ENCODE measurements at places on chromosomes 12 and 14.

DNA sequence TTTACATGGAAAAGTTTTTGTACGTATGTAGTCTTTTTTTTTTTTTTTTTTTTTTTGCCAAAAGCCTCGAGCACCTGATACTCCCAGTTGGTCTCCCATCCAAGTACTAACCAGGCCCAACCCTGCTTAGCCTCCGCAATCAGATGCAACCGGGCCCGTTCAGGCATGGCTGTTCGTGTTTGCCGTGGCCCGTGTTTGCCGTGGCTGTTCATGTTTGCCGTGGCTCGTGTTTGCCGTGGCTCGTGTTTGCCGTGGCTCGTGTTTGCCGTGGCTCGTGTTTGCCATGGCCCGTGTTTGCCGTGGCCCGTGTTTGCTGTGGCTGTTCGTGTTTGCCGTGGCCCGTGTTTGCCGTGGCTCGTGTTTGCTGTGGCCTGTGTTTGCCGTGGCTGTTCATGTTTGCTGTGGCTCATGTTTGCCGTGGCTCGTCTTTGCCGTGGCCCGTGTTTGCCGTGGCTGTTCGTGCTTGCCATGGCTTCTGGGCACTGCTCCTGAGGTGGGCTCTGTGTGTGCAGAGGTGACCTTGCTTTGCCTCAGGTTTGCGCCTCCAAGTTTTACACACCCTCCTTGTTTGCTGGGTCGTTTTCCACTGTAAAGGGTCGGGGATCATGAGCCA lies 26.8 kb upstream of the MMP17 start:
- DNase-seq: no peak

DNA sequence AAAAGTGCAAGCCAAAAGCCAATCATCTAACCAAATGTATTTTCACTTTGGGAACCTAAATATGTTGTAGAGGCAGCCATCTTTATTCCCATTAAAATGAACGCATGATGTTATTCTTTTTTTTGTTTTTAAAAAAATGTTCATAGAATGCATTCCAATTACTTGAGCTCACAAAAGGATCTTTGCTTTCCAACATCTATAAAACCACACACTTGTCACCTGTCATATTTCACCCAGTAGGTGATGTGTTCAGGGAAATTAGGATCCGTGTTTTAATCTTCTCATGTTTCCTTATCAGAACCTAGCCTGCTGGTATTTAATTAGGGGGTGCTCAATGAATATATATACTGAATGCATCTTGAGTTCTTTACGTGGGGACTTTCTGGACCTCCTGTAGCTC lies 13.6 kb downstream of the TTC8 start:
- no peak for DNase-seq

GRCh38 chr12:62720661-62721330 lies 214.2 kb downstream of the PPM1H start:
- no peak for DNase-seq

DNA sequence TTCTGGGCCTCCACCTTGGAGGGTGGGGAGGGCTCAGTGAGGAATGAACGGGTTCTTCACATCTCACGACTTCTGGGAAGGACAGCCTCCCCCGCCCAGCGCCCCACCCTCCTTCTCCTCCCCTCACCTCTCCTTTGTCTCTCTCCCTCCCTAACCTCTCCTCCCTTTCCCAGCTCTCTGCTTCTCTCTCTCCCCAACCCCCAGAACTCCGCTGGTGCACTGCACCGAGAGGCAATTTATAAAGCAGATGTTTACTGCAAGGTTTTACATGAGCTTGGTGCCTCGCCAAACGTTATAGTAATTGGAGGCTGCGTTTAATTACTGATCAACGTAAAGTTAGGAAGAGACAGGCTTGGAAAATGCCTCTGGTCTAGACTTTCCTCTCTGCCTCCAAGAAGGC lies 42.9 kb upstream of the FAM222A start:
- DNase-seq: no peak

- DNase-seq: no peak
Observed at GRCh38 chr12:65642061-65642661, 182.1 kb upstream of the HMGA2 start.

DNA sequence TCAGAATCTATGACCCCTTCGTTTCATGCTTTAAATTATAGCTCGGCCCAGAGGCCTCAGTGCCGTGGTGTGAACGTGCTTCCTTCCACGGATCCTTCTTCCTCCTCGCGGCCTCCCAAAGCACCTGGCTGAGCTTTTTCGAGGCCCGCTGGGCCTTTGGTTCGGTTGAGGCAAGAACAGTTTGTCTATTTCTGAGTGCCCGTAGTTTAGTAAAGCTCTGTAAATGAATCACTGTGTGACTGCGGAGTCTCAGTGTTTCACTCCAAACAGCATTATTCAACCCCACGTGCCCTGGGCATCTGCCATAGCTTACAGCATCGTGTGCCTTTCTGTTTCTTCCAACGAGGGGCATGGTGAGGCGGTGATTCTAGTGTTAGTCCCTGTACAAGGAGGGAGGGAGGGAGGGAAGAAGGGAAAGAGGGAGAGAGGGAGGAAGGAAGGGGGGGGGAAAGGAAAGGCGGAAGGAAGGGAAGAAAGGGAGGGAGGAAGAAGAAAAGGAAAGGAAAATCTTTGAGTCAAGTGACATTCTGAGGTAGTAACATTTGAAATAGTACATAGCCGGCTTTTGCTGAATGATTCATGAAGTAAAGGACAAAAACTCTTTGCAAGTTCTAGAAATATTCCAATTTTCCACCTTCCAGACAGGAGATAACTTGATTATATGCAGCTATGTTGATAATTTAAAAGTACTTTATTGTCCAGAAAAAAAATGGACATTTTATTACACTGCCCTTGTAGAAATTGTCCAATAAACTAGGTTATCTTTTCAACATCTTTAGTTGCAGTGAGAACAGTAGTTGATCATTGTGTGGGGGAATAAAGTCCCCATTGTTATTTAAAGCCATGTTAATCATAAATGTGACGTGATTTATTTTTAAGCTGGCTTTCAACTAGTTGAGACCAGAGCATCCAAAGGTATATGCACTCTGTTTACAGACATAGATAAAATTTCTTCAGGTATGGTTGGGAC lies 1.2 kb upstream of the TRIM9 start:
- peak; percentile 22 for DNase-seq

- DNase-seq: no peak
Observed at GRCh38 chr12:76402259-76402658, 54.0 kb upstream of the BBS10 start.

- DNase-seq: no peak
Observed at GRCh38 chr12:80912901-80913770, 24.6 kb downstream of the LIN7A start.

DNA sequence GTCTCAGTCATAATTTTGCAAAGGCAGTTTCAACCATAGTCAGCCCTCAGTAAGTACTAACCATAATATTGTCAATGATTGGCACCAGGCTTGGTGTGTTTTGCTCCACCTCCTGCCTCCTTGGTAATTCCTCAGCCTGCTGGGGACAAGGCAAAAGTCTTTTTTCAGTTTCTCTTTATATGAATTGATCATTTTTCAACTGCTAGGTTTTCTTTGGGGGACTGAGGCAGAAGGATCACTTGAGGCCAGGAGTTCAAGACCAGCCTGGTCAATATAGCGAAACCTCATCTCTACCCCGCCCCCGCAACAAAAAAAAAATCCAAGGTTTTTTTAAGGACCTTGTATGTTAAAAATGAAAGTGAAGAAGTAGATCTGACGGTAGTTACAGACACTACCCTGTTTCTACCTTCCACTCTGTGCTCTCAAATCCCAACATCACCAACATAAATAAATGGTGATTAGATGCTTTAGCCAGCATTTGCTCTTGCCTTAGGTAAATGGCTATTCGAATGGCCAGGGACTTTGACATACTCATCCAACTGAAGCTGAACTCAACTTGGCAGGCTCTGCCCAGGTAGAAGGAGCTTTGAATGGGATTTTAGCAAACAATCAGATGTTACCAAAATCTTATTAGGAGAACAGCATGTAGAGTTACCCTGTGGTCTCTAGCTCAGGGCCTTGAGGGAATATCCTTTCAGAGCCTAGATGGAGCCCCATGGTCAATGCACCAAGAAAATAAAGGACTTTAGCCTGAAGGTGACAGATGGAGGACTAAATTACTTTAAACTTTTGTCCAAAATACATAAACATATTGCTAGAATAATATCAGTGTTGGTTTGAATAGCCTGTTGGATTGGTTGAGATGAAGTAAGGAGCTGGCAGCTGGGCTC lies 126.9 kb upstream of the AMIGO2 start:
- no peak for DNase-seq

DNA sequence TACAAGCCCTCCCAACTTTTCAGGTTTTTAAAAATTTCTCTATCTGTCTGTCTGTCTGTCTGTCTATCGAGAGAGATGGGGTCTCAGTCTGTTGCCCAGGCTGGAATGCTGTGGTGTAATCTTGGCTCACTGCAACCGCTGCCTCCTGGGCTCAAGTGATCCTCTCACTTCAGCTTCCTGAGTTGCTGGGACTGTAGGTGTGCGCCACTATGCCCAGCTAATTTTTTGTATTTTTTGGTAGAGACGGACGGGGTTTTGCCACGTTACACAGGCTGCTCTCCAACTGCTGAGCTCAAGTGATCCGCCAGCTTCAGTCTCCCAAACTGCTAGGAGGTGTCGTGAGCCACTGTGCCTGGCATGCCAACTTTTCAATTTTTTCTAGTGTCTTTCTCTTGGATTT lies 437.2 kb downstream of the PCNX1 start:
- no peak for DNase-seq

DNA sequence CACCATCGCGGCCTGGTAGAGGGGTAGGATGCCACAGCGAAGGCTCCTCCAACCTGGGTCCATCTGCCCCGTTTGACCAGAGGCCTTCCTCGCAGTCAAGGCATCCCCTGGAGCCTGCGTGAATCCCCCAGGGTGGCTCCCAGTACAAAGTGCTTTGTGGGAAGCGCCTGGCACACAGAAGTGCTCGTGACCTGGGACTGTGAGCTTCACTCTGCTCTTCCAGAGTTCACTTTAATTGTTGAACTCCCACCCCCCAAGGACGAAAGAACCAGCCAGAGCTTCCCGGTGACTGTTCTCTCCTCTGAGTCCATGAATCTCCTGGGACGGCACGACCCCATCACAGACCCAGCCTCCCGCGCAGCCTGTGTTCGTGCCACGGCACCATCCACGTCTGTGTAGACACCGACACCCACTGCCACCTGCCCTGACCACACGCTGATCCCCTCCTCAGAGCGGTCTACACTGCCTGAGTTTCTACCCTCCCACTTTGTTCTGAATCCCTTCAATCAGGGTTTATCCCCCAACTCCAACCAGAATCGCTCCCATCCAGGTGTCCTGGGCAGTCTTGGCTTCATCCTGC lies 15.9 kb downstream of the P2RX2 start:
- no peak for DNase-seq

DNA sequence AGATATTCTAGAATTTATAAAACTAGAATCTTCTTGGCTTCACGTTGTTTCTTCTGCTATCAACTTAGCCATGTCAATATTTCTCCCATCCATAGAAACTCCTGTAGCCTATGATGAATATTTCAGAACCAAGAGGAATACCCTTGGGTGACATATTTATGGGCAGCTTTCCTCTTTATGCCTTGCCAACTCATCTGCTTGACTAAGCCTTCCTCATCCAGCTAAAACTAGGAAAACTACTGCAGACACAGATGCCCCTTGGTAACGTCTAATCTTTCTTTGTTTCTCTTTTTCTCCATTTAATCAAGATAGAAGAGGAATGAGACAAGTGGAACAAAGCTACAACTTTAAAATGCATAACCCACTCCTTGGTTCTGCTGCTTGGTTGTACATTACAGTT lies 6.3 kb downstream of the GOLT1B start:
- DNase-seq: no peak

GRCh38 chr12:106274575-106275121 lies 26.8 kb upstream of the CKAP4 start:
- no peak for DNase-seq

DNA sequence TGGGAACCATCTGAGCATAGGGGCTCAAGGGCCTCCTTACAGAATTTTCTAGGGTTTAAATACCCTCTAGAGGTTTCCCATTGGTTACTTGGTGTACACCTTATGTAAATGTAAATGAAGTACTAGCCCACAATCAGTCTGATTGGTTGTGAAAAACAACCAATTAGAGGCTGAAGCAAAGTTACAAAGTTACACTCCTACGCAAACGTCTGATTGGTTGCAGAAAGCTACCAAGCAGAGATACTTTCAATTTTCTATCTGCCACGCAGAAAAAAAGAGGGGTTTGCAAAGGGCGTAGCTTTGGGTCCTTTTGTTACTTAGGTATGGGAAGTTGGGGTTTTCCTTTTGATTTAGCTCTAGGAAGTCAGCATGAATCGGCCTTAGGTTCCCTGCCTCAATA lies 1.8 kb upstream of the TMEM19 start:
- no peak for DNase-seq

DNA sequence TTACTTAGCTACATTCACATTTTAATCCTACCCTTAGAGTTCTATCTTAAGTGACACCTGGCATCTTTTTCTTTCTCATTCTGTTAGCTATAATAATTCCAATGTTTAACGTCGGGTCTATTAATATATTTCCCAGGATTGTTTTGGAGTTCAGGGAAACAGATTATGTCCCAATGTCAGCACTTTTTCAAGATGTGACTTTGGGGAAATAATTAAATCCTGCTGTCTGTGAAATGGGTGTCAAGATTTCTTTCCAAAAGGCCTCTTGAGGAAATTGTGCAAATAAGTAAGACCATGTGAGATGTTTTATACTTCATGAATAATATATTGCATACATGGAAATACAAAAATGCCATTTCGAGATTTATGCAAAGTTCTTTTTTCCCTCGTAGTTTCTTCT lies 887.6 kb upstream of the SEL1L start:
- DNase-seq: no peak

GRCh38 chr14:91870001-91870400 lies 2.7 kb upstream of the TC2N start:
- peak; percentile 55 for DNase-seq

DNA sequence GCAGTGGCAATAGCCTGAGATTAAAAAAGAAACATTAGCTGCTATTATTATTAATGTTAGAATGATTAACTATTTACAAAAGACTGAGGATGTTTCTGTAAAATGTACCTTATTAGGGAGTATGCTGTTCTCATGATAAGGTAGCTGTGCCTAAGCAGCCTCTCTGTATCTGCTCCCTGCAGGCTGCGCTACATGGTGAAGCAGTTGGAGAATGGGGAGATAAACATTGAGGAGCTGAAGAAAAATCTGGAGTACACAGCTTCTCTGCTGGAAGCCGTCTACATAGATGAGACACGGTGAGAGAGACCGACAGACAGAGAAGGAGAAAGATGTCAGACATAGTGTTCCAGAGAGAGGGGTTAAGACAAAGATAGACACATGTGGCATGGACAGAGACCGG lies 17.4 kb downstream of the PDE1B start:
- no peak for DNase-seq

GRCh38 chr12:53508534-53509170 lies 1.4 kb upstream of the NPFF start:
- DNase-seq: peak; percentile 83

Data from activated CD8-positive, alpha-beta memory T cell treated with anti-CD3 and anti-CD28 coated beads, Interleukin-2, amount 50 U/mL, for 4 hours (primary cell).